ENCODE measurements at places on chromosomes 5 and 9. TPM values are rescaled to one million over a fixed set of nuclear protein-coding genes. Genes with fewer than 3 reads are reported as not detected.

GRCh38 chr5:74200560-74200959 is 440.0 kb downstream of the ENC1 start:
- DNase-seq, result no peak

Gene SCGB3A2
- not detected for total RNA-seq

Gene MYOZ3
- 3.7 TPM for total RNA-seq

Gene SLC2A6
- total RNA-seq, result 12.6 TPM

Gene TYRP1
- 2.4 TPM for total RNA-seq

Measured in frontal cortex (tissue), 4 donors.